Activated gamma-delta T cell treated with anti-CD3 and anti-CD28 coated beads, Interleukin-2, amount 50 U/mL, for 16 hours (primary cell): ENCODE measurements at places on chromosomes 5 and 9.
A peak's percentile ranks its signal among the peaks of the same experiment; 100 is the strongest.

GRCh38 chr5:96881511-96882115 lies 5.3 kb downstream of the ERAP2 start:
- DNase-seq = no peak

- DNase-seq = no peak
Observed at GRCh38 chr9:35226651-35227050, 64.8 kb downstream of the UNC13B start.

GRCh38 chr5:164336276-164336675 lies 830.9 kb downstream of the MAT2B start:
- DNase-seq = no peak

GRCh38 chr9:132946631-132947295 lies 2.3 kb upstream of the TSC1 start:
- no peak for DNase-seq

- no peak for DNase-seq
Observed at GRCh38 chr5:16467363-16468219, 2.0 kb upstream of the ZNF622 start.

GRCh38 chr5:103385722-103386121 lies 127.2 kb downstream of the MACIR start:
- no peak for DNase-seq

- DNase-seq = no peak
Observed at GRCh38 chr9:101516655-101517054, 17.0 kb upstream of the RNF20 start.

DNA sequence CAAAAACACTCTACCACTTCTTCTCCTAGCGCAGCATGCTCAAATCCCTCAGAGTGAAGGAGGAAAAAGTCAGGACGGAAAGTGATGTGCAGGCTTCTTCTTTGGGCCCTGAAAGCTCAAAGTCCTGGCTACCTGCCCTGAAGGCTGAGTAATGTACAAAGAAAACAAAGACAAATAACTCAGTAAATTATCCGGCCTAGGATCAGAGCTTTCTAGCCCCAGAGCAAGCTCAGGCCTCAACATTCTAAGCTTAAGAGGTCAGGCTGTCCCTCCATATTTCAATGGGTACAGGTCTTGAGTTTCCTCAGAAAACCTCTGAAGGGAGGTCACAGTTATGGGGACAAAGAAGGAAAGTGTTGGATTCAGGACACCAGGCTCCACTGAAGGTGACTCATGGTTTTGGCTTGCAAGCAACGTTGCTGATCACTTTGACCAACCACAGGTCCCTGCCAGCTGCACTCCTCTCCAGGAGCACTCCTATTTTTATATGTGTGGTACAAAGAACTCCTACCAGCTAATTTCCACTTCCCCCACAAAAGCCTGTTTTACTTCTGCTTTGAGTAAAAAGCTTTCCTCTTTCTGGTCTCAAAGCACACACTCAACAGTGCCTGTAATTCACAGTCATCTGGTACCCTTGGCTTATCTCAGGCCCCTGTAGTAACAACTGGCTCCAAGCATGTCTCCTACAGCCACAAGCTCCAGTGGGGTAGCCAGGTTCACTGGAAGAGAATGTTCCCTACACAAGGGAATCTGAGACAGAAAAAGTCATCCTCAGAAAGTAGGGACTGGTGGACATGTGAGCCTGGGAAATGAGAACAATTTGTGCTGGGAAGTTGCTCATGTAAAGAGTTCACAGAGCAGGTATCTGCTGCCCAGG lies 115.7 kb downstream of the UGCG start:
- DNase-seq = no peak

DNA sequence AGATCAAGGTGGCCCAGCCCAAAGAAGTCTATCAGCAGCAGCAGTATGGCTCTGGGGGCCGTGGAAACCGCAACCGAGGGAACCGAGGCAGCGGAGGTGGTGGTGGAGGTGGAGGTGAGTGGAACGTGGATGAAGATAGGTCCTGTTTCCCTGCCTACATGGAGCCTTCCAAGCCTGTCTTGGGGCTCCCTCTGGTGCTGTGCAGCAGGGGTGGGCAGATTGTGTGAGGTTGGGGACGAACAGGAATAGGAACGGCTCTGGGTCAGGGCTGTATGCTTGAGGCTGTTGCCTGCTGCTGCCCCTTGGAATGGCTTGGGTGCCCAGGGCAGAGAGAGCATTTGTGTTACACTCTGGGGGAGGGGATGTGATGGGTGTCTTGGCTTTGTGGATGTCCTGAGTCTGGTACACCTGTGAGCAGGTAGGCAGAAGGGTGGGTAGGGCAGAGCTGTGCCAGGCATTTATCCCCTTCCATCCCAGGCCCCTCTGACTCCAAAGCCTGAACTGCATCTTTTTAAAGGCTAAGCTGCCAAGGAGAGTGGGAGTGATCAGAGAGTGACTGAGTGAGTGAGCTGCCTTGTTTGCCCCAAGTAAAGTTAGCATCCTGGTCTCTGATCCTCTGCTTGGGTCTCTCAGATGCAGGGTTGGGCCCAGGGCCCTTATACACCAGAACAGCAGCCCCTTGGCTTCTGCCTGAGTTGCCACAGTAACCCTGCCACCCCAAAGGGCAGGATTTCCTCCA lies 5.2 kb downstream of the HNRNPAB start:
- no peak for DNase-seq

GRCh38 chr9:129703667-129704355 lies 38.4 kb downstream of the PRRX2 start:
- no peak for DNase-seq

DNA sequence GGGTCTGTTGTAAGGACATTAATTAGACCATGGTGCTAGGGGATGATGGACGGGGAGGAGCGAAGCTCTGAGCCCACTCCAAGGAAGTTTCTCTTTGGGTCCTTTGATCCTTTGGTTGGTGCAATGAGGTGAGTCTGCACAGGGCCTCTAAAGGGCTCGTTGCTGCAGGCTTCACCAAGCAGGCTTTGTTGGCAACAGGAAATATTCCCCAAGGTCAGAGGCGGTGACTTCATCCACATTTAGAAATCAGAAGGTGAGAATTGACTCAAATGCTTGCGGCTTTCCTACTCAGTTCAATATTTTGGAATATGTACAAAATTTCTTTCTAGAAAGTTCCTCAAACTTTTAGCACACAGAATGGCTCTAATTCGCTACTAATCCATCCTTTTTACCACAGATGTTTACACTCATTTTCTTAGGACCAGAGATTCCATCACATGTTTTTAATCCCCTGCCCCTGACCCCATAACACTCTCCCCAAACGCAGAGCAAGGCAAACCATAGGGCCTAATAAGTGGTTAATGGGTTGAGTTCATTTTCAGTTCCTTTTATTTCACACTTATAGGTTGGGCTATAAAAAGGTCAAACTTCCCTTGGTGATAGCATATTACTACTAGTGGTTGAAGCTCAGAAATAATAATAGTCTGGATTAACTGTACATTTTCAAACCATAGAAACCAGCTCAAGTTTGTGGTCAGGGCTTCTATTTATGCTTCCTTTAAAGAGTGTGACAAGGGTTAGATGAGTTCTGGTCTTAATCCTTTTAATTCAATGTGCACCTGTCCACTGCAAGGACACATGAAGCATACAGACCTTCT lies 37.3 kb upstream of the TMEM252 start:
- no peak for DNase-seq

- no peak for DNase-seq
Observed at GRCh38 chr5:174917976-174918554, 193.7 kb downstream of the MSX2 start.

DNA sequence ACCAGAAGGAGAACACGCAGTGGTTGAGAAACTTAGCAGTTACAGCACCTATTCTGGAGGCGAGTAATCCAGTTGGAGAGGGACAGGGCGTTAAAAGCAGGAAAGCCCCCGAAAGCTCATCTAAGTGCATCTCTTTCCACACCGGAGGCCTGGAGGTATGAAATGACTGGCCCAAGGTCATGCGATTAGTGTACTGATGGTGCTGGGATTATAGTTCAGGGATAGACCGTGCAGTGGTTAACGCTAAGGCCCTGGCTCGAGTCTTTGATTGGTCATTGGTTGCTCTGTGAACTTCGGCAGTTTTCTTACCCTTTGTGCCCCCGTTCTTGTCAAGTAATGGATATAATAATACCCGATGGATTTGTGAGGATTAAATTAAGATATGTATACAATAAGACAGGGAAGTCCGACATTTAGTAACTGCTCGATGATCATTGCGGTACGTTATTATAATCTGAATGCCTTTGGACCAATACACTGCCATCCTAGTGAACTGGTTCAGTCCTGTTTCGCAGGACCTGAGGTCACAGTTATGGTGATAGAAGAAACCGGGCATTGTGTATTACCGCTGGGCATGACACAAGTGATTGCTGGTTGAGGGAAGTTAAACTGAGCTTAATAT lies 960 bp downstream of the CANX start:
- peak; percentile 9 for DNase-seq

DNA sequence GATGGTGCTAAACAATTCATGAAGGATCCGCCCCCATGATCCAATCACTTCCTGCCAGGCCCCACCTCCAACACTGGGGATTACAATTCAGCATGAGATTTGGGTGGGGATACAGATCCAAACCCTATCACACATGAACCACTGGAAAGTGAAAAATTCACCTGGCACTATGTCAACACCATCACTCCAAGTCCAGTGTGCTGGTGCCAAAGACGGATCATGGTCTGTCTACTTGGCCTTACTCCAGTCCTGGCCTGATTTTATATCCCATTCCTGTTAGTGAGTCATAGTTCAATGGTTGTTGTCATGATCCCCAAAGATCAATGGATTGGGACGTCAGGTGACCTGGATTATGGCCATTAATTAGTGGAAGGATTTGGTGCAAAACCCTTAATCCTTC lies 147.4 kb upstream of the RPS23 start:
- DNase-seq = no peak

GRCh38 chr5:14399054-14399692 lies 182.4 kb upstream of the OTULINL start:
- no peak for DNase-seq

GRCh38 chr5:34415559-34416198 lies 240.4 kb upstream of the RAI14 start:
- DNase-seq = no peak

DNA sequence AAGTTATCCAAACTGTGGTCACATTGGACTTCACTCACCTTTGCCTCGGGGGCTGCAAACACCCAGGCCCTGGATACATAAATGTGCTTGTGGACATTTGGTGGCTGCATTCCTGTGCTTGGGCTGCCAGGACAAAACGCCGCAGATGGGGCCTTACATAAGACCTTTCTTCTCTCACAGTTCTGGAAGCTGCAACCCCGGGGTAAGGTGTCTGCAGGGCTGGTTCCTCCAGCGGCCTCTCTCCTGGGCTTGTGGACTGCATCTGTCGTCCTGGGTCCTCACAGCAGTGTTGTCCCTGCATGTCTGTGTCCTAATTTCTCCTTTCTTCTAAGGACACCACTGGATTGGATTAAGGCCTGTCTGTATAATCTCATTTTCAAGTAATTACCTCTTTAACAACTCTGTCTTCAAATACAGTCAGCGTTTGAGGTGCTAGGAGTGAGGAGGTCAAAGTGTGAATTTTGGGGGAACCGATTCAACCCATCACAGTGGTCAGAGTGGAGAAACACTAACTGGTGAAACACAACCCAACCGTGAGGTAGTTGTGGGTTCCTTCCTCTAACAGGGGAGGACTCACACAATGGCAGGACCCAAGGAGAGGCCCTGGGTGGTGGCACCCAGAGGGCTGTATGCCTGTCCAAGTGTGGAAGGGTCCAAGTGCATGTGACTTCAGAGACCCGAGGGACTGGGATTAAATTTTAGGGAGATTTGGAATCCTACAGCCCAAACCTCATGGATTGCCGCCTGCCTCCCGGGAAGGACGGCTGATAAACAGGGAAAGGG lies 415.6 kb downstream of the IRX2 start:
- DNase-seq = no peak

DNA sequence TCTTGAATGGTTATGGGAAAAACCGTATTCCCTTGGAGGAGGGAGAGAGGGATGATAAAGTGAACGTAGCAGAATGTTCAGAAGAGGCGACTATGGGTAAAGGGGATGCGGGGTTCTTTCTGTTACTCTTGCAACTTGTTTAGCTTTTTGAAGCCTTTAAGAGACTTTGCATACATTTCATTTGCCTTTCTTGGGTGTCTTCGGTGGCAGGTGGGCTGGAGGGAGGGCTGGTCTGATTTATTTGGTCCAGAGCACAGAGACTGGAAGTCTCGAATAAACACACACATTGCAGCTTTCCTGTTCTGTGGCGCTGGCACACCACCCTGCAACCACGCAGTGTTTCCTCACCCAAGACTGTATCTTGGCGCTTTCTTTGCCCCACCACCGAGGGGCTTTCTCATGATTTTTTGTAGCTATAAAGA lies 23.2 kb downstream of the TTF1 start:
- no peak for DNase-seq
